ENCODE measurements at places on chromosomes 1 and 21.

DNA sequence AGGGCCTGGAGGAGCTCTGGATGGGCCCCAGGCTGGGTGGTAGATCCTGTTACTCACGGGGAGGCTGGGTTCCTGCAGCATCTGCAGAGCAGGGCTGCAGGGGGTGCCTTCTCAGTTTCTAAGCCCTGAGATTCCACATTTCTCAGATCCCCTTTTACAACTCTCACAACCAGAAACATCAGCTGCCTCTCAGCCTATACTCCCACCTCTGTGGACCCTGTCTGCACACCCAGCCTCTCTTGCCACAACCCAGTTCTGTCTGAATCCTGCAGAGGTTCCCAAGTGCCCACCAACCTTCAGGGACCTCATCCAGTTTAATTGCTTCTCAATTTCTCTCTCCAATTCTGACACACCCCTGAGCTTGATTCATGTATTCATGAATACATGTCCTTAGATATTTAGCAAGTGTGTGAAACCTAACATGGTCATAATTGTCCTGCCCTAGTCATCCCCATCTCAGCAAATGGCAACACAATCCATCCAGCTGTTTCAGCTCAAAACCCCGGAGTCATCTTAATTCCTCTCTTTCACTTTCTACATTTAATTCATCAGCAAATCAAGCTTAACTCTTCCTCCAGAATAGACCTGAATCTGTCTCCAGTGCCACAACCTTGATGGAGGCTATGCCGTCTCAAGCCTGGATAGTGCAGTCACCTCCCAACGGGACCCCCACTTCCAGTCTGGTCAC lies 57.0 kb upstream of the NEK2 start:
- DNase-seq = no peak

DNA sequence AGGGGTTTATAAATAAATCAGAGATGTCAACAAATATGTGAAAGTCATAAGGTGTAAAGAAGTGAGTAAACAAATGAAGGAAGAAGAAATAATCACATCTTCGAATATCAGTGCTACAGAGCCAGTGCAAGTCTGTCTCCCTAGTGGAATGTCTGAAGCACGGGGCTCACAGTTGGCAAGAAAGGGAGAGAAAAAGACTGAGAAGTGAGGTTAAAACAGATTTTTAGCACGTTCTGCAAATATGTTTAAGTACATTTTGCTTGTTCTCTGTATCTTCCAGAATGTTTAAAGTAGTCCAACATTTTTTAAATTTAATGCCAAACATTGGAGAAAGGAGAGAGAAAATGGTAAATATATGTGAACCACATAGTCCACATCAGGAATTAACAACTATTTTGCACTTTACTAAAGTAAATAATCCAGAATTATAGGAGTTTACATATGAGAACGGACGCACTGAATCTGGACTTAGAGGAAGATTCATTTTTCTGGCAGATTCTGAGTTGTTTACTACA lies 682.4 kb downstream of the LTN1 start:
- no peak for DNase-seq

DNA sequence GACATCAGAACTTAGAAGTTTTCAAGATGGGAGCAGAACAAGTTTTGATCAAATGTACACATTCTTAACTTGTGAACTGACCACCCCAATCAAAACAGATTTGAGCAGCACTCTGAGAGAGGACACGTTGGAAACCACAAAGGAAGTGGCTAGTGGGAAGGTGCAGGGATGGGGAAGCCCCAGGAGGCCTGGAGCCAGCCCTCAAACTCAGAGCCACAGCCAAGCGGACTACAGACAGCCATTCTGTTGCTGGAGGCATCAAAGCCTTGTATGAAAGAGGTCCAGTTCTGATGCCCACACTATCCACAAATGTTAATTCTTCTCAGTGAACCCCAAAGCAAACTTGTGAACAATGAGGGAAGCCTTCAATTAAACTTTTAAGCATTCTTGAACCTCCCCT lies 143.6 kb upstream of the RAB4A start:
- peak; percentile 20 for DNase-seq

DNA sequence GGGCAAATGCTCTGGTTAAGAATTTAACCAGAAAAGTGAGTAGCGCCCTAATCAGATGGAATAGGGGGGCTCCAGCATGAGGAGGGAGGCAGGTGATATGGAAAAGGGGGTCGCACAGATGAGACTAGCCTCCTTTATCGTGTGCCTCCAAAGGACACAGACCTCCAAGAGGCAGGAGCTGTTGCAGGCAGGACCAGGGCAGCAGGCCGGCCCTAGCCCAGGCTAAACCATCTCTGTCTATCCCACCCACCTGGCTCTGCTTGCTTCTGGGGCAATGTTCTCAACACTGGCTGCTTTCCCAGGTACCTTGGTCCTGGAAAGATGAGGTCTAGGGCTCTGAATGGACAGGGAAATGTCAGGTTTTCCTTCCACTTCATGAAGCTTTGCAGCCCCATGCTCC lies 36.3 kb downstream of the C2CD2 start:
- no peak for DNase-seq

- DNase-seq = no peak
These were observed 12.2 kb downstream of the ENO1 start for GRCh38 chr1:8866173-8866791.

- DNase-seq = no peak
These were observed 73.0 kb downstream of the ABCA4 start for GRCh38 chr1:94047949-94048348.

DNA sequence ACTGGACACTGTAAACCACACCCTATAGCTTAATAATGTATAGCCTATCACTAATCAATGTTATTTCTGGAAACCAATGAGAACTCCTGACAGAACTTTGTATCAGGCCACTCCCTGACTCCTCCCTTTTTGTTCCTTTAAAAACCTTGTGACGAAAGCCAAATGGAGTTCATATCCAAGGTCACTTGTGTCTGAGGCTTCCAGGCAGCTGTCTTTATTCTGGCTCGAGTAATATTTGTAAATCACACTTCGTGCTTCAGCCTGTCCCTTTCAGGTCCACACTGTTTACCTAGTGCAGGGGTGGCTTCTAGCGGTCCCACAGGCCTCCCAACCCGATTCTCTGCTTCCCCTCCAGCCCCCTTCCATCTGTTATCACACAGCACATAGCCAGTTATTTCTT lies 16.2 kb upstream of the CAPN9 start:
- no peak for DNase-seq

DNA sequence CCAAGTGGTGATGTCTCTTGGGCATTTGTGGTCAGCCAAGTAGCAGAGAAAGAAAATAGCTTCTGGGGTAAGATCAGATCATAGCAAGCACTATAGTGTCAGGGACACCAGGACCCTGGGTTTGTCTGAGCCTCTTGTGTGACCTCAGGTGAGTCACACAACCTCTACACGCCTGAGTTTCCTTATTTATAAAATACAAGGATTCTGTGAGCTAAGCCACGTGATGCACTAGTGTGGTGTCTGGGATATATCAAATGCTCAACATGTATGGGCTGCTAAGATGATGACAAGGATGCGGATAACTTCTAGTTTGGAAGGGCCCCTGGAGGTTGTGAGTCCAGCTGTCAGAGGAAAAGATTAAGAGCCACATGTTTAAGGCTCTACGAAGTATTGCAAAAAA lies 24.5 kb upstream of the ZNF436 start:
- peak; percentile 74 for DNase-seq
